Effector memory CD8-positive, alpha-beta T cell (primary cell): ENCODE measurements at places on chromosomes 7 and 10.

DNA sequence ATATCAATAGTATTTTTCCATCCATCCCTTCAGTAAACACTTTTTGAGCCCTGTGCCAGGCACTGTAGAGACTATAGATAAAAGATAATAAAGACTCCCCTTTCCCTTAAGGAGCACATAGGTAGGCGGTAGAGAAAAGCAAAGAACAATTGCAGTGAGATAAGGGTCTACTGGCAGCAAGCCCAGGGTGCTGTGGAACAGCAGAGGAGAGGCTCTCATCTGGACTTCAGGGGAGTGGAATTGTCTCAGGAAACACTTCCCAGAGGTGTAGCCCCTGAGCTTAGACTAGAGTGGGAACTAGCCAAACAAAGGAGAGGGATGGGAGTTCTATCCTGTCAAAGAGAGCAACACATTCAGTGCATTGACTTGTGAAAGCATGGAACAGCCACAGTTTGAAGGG, 102.0 kb downstream of the NRF1 start:
- DNase-seq, result no peak

DNA sequence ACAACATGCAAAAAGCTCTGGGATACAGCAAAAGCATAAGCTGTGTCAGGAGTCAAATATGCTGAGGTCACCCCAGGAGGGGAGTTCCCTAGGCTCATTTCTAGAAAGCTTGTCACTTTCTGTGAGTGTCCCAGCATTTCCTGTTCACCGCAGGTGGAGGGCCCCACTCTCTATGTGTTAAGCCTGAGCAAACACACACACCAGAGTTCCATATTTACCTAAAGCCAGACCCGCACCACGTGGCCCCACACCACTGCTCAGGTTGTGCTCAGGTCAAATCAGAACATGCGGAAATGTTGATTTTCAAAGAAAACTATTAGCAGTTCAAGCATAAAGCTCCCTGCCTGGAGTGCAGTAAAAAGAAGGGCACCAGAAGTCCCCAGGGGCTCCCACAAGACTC, 259.6 kb upstream of the PPP2R2D start:
- DNase-seq, result no peak

- DNase-seq, result no peak
Measured at GRCh38 chr10:110548002-110548401, 19.5 kb upstream of the SMC3 start.

- no peak for DNase-seq
Measured at GRCh38 chr10:27542812-27543211, 38.7 kb downstream of the RAB18 start.

DNA sequence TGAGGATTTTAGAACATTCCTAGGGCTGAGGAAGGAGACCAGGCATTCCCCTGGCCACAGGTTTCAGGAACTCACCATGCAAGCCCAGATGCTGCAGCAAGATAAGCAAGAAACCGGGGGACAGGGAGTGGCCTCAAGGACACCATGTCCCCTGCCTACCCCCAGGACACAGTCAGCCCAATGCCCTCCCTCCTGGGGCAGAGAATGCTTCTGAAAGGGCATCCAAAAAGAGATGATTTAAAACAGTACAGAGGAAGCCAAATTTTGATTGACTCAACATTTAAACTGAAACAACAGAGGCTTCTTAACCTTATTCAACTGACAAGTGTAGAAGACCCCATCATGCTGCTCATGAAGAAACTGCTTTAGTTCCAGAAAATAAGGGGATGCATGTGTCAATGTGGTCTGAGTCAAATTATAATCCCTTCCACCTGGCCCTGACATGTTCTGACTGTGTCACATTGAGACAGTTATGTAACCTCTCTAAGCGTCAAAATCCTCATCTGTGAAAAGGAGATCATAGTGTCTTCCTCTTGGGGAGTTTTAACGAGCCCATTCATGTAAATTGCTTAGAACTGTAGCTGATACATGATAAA, 60.0 kb downstream of the ICA1 start:
- DNase-seq, result no peak

DNA sequence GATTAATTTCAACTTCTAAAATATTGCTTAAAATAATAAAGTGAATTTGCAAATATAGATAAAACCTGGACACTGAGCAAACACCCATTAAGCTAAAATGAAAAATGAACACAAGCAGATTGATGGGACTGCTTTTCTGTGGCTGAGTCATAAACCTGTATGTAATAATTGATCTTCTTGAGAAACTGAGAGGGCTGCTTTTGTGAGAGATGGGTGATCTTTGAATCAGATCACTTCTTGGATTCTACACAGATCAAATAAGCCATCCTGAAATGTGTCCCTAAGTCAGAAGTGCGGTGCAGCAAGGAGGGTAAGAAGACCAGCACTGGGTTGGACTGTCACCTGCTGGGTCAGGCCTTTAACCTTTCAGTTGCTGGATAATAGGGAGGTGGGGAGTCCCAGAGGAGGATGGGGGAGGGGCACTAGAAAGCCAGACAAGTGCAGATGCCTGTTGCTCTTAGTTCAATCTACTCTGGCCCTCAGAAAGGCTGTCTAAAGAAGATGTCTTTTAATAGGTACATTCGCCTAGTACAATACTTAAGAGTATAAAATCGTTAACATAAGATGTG, 178.2 kb upstream of the NAMPT start:
- no peak for DNase-seq

GRCh38 chr10:126945351-126946030, 40.3 kb downstream of the DOCK1 start:
- no peak for DNase-seq

DNA sequence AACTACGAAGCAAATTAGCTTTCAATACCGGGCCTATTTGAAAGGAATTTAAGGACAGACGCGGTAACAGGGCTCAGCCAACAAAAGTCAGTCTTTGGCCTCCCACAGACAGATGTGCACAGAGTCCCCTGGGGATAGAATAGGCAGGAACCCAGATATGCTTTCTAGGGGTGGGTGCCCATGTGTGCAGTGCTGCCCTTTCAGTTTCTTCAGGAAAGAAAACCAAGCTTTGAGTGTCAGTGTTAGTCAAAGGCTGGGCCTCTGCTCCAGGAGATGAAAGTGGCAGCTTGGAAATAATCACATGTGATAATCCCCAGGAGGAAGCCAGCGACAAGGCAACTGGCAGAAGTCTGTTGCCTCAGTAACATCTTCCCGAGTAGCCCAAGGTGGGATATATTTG, 43.8 kb upstream of the CSTF2T start:
- no peak for DNase-seq

GRCh38 chr10:22810643-22811465, 96.5 kb upstream of the PIP4K2A start:
- no peak for DNase-seq

- no peak for DNase-seq
Measured at GRCh38 chr7:134645935-134646334, 718 bp upstream of the BPGM start.

DNA sequence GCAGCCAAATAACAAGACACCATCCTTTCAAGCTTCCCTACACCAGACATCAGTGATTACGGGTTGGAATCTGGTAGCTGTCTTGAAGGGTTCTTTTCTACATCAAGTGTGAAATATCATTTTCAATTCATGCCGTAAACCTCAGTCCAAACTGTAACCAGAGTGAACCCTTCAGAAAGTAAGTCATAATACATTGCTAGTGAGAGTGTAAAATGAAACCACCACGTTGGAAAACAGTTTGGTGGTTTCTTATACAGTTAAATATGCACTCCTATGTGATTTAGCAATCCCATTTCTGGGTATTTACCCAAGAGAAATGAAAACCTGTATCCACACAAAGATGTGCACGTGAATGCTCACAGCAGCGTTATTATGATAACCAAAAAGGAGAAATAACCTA, 25.6 kb upstream of the ZC3HAV1L start:
- no peak for DNase-seq

GRCh38 chr7:79361214-79361613, 92.3 kb downstream of the MAGI2 start:
- DNase-seq, result no peak
